ENCODE measurements at places on chromosomes 3 and 15.

DNA sequence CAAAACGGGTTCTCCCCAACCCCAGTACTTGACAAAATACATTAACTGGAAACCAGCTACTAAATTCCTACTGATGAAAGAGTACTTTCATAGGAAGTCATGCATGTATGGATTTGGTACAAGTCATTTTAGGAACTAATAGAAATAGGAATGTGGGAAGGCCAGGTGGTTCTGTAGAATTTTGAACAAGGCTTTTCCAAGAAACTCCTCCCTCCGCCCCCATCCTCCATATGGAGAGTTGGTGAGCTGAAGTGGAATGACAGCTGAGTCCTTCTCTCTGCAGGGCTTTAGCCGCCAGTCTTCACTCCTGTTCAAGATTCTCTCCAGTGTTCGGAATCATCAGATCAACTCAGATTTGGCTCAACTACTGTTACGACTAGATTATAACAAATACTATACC is 33.2 kb downstream of the TUBGCP4 start:
- no peak for DNase-seq

DNA sequence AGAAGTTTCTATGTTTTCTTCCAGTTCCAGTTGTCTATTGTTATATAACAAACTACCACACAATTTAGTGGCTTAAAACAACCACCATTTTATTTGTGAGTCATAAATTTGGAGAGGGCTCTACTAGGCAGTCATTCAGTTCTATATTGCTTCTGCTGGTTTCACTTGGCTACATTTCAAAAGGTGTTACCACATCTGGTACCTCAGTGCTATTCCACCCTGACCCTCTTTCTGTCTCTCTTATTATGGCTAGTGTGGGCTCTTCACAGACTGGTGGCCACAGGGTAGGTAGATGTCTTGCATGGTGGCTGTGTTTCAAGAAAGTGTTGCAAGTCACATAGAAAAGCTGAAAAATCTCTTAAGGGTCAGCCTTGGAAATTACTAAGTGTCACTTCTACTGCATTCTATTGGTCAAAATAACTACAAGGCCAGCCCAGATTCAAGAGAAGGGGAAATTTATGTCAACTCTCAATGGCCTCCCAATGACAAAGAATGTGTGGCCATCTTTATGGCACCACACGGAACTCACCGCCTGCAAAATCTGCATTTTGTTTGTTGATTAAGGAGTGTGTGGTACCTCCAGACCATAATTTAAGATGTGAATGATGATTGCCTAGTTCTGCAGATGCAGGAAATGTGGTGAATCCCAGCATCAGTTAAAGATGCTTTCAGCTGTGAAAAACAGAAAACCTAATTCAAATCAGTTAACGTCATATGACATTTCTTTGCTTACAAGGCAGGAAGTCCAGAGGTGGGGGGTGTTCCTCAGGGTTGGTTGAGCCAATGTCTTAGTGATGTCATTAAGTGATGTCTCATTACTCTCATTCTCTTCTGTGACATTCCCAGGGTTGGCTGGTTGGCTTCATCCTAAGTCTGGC is 105.8 kb upstream of the RASGRP1 start:
- DNase-seq, result peak; percentile 93

DNA sequence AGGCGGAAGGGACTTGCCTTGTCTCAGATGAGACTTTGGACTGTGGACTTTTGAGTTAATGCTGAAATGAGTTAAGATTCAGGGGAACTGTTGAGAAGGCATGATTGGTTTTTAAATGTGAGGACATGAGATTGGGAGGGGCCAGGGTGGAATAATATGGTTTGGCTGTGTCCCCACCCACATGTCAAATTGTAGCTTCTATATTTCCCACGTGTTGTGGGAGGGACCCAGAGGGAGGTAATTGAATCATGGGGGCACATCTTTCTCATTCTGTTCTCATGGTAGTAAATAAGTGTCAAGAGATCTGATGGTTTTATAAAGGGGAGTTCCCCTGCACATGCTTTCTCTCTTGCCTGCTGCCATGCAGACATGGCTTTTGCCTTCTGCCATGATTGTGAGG is 89.2 kb downstream of the CGGBP1 start:
- no peak for DNase-seq

GRCh38 chr3:70647823-70648222 is 335.4 kb upstream of the MDFIC2 start:
- no peak for DNase-seq

DNA sequence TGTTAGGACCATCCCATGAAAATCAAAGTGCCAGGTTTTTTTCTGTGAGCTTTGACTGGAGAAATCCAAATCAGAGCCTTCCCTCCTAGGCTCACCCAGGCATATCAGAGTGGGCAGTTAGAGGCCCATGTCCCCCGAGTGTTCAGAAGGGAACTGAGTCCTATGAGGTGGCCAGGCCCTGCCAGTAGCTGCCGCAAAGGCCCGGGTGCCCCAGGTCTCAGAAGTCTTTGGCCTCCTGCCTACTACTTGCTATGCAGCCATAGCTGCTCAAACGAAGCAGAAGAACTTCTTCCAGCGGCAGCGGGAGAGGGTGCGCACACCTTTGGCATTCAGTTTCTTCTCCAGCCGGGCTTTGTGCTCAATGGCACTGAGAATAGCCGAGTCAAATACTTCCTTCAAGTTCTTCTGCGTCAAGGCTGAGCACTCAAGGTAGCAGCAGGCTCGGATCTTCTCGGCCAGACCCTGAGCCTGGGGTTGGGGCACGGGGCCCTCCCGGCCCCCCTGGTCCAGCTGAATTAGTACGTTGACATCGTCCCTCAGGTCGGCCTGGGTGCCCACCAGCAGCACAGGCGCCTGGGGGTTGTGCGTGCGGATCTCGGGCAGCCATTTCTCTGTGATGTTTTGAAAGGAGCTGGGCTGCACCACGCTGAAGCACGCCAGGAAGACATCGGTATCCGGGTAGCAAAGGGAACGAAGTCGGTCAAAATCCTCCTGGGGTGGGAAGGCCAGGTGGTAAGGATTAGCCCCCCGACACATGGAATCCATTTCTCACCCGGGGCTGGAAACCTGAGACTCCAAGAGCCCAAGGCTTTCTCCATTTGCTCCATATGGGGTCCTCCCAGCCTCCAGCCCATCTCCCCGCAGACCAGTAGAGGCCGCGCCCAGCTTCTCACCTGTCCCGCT is 992 bp downstream of the RHOV start:
- no peak for DNase-seq

DNA sequence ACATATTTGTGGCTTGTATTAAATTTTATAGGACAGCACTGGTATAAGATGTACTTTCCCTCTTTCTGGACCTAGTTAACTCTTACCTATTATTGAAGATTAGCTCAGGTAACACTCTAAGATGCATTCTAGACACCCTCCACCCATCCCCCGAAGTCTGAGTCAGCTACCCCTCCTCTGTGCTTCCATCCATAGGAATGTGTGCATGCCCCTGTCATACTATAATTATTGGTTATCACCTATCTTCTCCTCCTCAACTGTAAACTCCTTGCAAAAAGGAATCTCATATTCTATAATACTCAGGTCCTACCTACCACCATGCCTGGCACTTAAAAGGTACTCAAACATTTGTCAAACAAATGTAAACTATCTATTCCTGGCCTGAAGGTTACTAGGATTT is 3.0 kb downstream of the PEAK1 start:
- no peak for DNase-seq

- no peak for DNase-seq
These were observed 240.1 kb upstream of the IGF1R start for GRCh38 chr15:98408231-98408630.

- no peak for DNase-seq
These were observed 901 bp upstream of the NMB start for GRCh38 chr15:84658788-84659411.

- no peak for DNase-seq
These were observed 137.0 kb downstream of the TMCO5A start for GRCh38 chr15:38071211-38071972.

- DNase-seq, result no peak
These were observed 48.9 kb upstream of the POLG start for GRCh38 chr15:89383365-89384175.

DNA sequence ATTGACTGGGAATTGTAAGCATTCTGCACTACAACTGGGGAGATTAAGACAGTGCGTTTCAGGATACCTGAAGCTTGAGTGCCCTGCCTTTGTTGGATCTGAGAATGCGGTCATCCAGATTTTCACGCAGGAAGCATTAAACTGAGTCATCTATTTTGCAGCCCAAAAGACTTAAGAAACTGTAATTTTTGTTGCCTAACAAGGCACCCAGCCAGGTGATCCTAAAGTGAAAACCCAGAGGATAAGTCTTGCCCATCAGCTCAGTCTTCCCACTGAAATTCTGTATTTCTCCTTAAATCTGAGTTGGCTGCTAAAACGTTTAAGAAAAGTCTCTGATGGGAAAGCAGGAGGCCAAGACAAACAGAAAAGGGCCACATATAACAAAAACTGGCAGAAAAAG is 242.5 kb upstream of the TMCO5A start:
- DNase-seq, result no peak

DNA sequence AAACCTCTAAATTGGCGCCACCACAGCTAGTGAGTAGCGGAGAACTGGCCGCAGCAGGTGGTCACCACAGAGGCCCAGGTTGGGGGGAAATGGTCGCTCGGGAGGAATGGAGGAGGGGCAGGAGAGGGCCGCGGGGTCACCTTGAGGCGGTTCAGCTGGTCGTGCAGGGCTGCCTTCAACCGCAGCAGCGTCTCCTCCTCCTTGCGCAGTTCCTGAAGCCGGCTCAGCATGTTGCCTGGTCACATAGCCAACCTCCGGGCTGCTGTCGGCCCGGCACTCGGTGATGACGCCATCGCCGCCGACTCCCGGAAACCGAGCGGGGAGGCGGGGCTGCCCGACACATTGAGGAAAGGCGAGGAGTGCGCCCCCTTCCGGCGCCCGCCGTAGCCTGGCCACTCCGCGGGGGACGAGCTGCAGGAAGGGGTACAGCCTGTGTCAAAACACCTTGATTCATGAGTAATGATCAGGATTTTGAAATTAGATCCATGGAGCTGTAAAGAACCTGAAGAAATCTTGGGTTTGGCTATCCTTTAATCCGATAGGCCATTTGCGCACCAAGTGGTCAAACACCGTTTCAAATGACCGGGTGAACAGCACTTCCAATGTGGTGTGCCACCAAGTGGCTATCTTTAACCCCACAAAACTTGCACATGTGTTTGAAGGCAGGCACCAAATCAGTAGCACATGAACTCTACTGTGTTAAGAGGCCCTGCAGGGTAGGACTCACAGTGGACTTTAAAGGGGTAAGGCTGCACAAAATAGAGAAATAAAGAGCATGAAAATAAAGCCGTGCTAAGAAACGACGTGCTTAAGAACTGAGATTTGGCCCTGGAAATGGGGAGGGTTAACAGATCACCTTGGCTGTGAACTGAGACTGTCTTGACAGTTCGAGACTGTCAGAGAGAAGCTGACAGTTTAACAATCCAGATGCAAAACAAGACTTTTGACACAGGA is at the start of gene SNAPC5:
Gene SNAPC5 (minus strand): TSS at position 261 of the 954 bp plus-strand sequence. CDS start 31 bp downstream, at position 230.
- DNase-seq, result peak; percentile 97

DNA sequence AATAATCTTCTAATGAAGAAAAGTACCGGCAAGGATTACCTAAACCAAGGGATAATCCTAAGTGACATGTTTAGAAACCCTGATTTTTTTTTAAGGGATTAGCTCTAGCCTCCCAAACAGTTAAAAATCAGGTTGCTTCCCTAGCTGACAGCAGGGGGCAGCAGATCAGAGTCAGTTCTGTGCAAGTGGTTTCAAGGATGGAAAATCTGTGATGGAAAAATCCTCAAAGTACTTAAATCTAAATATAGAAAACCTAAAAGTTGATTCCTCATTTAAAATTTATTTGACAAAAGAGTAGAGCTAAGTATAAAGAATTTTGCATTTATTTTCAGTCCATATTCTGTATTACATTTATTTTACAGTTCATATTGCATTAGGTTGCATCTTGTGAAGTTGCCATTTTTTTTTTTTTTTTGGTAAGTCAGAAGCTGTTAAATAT is 107.6 kb downstream of the PEX5L start:
- peak; percentile 19 for DNase-seq

DNA sequence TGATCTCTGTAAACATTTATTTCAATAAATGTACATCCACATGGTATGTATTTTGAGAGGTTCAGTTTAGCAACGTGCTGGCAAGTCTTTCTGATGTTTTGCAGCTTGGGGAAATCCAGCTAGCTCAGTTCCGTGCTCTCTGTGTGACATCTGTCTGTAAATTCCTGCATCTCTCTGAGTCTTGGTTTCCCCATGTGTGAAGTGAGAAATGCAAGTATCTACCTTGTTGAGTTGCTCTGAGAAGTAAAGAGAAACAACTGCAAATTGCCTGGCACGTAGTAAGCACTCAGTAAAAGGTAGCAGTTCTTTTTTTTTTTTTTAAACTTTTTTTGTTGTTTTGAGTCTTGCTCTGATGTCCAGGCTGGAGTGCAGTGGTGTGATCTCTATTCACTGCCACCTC is 30.2 kb upstream of the MORF4L1 start:
- no peak for DNase-seq

- no peak for DNase-seq
These were observed 20.5 kb downstream of the GALK2 start for GRCh38 chr15:49190586-49190985.

DNA sequence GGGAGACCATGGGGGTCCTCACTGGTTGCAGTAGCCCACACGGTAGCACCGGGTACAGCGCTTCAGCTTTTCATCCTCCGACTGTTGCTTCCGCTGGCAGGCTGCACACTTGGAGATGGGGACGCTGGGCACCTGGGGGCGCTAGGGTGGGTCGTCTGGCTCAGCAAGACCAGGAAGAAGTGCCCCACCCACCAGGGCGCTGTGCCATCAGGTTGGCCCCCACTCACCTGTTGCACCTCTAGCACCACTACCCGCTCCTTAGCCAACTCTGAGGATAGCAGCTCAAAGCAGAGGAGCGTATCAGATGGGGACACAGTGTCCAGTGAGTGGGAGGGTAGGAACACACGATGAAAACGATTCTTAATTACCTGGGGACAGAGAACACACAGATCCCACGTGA is 7.7 kb upstream of the QARS1 start:
- DNase-seq, result no peak

GRCh38 chr3:108477511-108478147 is 32.8 kb downstream of the MYH15 start:
- DNase-seq, result peak; percentile 53

DNA sequence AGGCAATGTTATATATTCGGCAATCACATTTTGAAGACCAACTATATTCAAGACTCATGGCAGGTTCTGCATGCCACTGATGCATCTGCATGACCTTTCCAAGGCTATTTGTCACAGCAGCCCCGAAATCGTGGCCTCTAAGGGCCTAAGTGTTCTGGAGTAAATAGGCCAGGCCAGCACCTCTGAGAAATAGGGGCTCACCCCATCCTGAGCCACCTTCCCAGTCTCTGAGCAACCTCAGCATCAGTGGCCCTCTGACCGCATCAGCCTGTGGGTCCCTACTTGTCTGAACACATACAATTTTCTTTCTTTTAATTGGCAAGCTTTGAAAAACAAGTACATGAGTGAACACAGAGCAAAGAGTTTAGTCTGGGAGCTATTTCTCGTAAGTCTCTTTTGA is 45.9 kb upstream of the THBS1 start:
- DNase-seq, result no peak
